ENCODE measurements at places on chromosomes 3 and 15. TPM values are rescaled to one million over a fixed set of nuclear protein-coding genes. Genes with fewer than 3 reads are reported as not detected.

DNA sequence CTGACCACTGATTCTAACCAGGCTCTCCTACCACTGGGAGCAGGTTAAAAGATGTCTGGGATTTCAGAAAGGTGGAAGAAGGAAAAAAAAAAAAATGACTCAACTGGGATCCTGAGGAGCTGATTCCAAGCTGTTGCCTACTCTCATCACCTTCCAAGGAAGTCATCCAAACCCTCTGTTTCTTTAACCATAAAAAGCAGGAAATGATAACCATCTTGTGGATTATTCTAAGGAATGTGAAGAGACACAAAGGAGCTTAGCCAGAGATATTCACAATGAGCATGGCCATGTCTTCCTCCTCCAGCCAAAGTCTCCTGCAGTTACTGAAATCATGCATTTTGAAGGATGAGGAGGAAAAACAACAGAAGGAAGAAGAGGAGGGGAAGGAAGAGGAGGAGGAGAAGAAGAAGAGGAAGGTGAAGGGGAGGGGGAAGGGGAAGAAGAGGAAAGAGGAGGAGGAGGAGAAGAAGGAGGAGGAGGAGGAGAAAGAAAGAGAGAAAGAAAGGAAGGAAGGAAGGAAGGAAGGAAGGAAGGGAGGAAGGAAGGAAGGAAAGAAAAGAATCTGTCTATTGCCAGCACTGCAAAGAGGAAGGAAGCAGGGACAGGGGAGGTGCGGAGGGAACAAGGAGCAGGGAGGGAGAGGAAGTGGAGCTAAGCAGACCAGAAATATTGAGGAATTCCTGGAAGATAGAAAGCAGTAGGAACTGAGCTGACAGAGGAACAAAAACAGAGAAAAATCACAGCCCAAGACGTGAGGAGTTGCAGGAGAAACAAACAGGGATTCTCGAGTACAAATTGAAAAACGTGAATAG is 229.2 kb downstream of the UACA start:
- H3K27ac ChIP-seq, result no peak overlapping the region
- H3K4me3 ChIP-seq, result no peak overlapping the region
- H3K4me1 ChIP-seq, result no peaks in the 10 kb centered on the region
- no peaks in the 10 kb centered on the region for H3K36me3 ChIP-seq

GRCh38 chr3:4988983-4989834 is 10.0 kb downstream of the BHLHE40 start:
- H3K36me3 ChIP-seq, result no peaks in the 10 kb centered on the region
- H3K4me3 ChIP-seq, result no peak overlapping the region
- H3K4me1 ChIP-seq, result peaks cover 14% of the 10 kb centered on the region
- H3K27me3 ChIP-seq, result no peaks in the 10 kb centered on the region
- peak overlapping the region; percentile 54 for H3K27ac ChIP-seq
- DNase-seq, result peak; percentile 24

- H3K4me1 ChIP-seq, result no peaks in the 10 kb centered on the region
- DNase-seq, result no peak
- H3K36me3 ChIP-seq, result no peaks in the 10 kb centered on the region
- H3K4me3 ChIP-seq, result no peak overlapping the region
- H3K27me3 ChIP-seq, result no peaks in the 10 kb centered on the region
Measured at GRCh38 chr15:67017311-67017710, 48.1 kb upstream of the SMAD3 start.

DNA sequence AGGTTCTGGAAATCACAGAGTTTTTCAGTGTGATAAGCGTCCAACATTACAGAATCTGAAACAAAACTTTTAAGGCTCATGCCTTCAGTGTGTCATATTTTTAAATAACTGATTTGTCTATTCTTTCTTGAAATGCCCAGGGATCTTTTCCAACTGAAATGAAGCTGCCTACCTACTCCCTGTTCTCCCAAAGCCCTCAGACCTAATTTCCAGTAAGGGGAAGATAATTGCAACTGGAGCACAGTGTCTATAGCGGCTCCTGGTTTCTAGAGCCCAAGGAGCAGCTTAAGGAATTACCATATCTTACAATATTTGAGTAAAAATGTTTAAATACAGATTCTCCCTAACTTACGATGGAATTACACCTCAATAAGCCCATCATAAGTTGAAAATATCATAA is 33.0 kb downstream of the LRRC2 start:
- H3K27me3 ChIP-seq, result no peaks in the 10 kb centered on the region
- DNase-seq, result no peak
- H3K4me3 ChIP-seq, result no peak overlapping the region
- no peak overlapping the region for H3K27ac ChIP-seq
- H3K36me3 ChIP-seq, result no peaks in the 10 kb centered on the region

DNA sequence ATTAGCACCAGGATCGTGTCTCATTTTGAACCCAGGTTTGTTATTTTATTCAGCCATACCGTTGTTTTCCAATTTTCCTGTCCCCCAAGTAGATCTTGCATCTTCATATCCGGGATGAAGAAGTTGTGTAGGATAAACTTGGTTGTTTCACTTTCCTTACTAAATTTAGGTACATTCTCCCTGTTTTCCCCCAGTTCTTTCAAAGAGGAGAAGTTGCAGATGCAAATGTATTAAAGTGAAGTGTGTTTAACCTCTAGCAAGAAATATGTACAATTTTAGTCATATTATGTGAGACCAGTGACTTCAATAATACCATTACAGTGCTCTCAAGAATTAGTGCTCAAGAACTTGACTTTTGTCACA is 1.3 kb downstream of the ATXN7 start:
- peaks cover 12% of the 10 kb centered on the region for H3K4me1 ChIP-seq
- H3K36me3 ChIP-seq, result no peaks in the 10 kb centered on the region
- DNase-seq, result no peak
- no peaks in the 10 kb centered on the region for H3K27me3 ChIP-seq
- H3K27ac ChIP-seq, result peak overlapping the region; percentile 95
- peak overlapping the region; percentile 98 for H3K4me3 ChIP-seq

Gene CHRM5
- not detected for total RNA-seq

Gene IL12A
- 0.88 TPM for total RNA-seq
